ENCODE measurements at places on chromosomes 13 and 19.

DNA sequence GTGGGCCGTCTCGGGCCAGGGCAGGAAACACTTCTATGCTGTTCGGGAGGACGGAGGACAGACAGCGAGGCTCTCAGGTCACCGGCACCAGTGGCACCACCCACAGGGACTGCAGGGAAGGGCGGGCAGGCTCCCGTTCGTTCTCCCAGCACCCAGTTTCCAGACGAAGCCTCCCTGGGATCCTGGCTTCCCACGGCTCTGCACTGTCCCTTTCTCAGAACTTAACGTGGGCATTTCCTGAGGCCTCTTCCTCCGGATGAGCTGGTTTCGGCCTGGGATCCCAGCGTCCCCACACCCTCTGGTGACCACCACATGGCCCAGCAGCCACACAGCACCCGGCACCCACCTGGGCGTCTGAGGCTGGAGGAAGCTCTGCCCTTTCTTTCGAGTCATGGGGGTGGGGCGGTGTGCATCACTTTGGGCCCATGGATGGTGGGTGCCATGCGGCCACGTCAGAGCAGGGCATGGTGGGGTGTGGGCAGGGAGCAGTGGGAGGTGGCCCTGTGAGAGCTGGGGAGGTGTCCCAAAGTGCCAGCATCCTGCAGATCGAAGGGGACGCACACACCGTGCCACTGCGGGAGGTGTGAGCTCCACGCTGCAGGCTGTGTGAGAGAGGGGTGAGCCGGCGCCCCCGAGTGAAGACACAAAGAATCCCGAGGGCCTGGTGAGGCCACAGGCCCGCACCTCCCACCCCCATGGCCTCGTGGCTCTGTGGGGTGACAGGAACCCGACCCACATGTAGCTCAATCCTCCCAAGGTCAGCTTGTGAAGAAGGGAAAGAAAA is 38.7 kb upstream of the GRTP1 start:
- DNase-seq: no peak

DNA sequence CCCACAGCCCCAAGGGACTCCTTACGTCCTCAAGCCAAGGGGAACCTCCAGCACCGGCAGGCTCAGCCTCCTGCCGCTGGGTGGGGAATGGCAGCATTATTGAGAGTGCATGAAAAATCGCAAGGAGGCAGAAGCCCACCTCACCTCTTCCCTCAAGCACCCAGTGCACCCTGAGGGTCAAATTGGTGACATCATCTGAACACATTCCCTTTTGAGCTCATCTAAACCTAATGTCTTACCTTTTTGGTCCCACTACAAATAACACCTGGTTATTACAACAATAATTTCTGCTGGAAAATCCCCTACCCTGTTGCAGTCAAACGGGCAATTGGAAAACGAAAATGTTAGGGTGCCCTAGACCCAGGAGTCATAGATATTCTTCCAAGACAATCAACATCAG is 12.2 kb upstream of the POP4 start:
- no peak for DNase-seq

DNA sequence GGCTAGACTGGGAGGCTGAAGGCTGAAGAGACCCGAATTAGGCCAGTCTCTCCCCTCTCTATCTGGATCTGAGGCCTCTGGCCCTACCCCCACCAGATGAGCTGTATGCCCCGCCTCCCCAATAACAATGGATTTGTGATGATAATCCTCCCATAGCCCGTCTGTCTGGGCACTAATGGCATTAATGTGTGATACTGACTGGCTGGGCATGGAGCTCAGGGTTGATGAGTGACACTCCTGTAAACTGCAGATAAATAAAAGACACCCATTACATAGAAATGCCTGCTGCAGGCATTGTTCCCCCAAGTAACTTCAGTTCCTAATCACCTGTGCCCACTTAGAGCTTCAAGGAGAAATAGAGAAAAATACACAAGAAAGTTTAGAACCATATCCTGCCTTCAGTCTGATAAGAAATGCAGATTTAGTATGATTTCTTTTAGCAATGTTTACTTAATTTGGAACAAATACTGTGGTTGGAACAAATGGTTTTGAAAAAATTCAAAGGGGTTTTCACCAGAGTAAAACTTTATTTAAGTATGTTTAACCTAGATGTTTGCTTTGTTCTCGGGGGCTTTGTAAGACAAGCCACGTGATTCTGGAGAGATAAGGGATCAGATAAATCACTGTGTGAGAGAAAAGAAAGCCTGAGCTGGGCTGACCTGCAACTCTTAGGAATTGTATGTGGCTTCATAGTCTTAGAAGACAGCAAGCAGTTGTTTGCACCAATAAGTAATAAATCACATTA is 60.3 kb downstream of the TNFRSF19 start:
- DNase-seq: no peak

- DNase-seq: no peak
Measured at GRCh38 chr13:105147461-105147860, 1388.0 kb downstream of the EFNB2 start.

DNA sequence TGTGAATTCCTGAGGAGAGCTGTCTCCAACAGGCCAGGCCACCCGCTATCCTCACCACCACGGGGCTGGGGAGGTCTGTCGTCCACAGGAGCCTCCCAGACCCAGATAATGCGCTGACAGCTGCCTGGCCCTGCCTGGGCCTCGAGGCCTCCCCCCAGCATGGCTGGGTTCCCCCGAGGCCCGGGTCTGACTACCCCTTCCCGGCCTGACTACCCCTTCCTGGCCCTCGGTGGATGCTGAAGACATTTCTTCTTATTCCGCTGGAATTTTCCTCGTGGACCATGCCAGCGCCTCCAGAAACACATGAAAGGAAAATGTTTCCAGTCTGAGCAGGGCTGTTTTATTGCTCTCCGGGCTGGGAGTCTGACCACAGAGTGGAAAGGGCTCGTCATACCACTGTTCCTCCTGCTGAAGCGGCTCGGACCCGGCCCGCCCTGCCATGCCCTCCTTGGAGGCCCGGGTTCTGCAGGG is 16.8 kb upstream of the COMP start:
- no peak for DNase-seq

DNA sequence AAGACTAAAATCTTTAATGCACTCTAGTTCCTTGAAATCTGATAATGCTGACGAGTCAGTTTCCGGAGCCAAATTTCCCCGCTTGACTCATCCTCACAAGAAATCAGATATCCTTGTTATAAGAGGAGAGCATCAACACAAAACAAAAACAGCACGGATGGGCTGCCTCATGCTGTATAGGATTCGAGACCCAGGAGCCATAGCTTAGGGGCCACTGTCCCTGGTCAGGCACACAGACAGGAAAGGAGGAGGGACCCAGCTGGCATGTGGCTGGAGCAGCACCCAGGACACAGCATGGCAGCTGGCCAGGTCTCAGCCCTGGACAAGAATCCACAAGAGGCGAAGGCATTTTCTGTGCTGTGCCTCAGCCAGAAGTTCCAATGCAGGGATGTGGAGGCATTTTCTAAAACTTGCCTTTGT is 110.2 kb upstream of the SPATA13 start:
- no peak for DNase-seq

DNA sequence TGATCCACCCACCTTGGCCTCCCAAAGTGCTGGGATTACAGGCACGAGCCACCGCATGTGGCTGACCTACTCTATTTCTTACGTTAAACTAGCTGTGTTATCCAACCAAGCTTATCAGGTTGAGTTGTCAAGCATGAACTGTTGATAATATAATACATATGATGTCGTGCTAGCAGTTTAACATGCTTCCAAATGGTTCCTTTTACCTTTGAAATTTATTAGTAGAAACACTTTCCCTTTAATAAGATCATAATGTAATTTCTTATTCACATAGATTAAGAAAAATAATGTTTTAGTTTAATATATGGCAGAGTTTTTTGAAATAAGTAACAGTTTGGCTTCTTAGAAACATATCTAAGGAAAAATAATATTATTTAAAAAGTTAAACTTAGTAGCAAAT is 34.4 kb upstream of the VWA8 start:
- DNase-seq: no peak

DNA sequence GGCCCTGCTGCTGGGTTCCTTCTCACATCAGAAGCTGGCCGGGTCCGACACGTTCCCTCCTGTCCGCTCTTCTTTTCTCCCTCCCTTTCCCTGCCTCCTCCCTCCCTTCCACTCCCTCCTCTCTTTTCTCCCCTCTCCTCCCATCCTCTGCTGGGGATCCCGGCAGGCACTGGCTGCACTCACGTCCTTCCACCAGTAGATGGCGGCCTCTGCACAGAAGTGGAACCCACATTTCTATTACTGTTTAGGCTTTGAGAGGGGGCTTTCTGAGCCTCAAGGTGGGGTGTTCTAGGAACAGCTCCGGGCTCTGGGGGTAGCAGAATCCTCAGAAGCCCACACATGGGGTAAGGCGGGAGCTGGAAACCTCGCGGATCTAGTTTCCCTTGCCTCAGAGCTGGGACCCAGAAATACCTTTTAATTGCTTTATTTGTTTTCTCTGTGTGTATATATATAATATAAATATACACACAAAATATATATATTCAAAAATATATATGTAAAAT is 294.2 kb downstream of the ZNF536 start:
- DNase-seq: no peak

DNA sequence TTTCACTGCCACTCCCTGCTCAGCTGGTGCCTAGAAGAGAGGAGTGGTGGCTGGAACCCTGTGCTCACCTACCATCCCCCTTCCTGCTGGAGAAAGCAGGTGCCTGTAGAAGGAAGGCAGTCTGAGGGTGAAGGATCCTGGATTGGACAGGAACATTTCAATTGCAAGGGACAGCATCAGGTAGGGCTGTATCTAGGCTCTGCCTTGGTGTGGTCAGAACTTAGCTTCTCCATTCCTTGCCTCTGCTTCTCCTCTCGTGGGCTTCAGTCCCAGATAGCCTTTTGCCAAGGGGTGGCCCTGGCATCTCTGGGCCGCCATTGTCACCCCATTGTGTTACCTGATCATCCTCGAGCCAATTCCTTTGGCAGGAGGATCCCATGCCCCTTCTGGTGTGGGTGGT is 73.2 kb upstream of the KCTD15 start:
- DNase-seq: no peak

DNA sequence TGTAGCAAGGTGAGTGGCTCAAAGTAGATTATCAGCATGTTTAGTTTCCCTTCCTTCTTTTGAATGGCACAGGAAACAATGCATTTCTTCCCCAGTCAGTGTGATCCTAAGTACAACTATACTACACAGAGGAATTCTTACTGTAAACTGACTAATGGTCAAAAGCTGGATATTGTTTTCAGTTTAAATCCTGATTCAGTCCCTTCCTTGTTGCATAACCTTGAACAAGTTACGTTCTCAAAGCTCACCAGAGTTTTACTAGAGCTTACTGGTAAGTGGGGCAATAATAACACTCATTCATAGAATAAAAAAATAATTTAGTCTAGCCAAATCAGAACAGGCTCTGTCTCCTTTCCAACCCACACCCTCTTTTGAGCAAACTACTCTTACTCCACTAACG is 180.1 kb downstream of the POSTN start:
- no peak for DNase-seq

- DNase-seq: no peak
Measured at GRCh38 chr13:68608147-68608546, 1378.0 kb upstream of the PCDH9 start.

DNA sequence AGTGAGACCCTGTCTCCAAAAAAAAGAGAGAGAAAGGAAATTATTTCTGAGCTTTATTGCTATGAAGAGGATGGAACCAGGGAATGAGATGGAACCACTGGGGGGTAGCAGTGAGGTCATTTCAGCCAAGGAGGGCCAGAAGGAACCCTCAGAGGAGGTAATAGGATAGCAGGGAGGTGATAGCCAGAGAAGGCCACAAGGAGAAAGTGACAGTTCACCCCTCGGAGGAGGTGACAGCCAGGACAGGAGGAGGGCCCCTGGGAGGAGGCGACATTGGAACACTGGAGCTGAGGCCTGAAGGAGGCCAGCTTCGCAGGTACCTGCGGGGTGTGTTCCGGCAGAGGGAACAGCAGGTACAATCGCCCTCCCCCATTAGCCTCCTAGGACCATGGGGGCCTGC is 675 bp upstream of the PGPEP1 start:
- DNase-seq: no peak

DNA sequence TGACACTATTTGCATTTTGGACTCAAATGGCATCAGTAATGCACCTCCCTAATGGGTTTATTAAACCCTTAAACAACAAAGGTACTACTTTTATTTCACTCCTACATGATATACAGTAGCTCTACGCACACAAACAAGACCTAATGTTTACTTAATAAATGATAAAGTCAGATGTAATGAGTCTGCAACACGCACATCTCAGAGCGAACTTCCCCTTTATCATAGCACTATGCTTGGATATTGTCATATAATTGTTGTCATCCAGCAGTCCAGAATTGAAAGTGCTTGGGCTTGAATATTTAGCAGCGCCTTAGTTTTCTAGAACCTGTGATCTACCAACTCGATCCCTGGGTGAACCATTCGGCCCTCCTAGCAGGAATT is 772 bp downstream of the PARP4 start:
- DNase-seq: no peak

GRCh38 chr19:16446724-16447368 is 24.9 kb downstream of the EPS15L1 start:
- DNase-seq: peak; percentile 95

GRCh38 chr13:32790731-32791130 is 204.5 kb downstream of the PDS5B start:
- DNase-seq: no peak

- no peak for DNase-seq
Measured at GRCh38 chr13:30034458-30034795, 184.0 kb upstream of the UBL3 start.

GRCh38 chr19:5961969-5962945 is 15.7 kb downstream of the RANBP3 start:
- DNase-seq: no peak

- no peak for DNase-seq
Measured at GRCh38 chr19:6100284-6100915, 9.9 kb downstream of the RFX2 start.

DNA sequence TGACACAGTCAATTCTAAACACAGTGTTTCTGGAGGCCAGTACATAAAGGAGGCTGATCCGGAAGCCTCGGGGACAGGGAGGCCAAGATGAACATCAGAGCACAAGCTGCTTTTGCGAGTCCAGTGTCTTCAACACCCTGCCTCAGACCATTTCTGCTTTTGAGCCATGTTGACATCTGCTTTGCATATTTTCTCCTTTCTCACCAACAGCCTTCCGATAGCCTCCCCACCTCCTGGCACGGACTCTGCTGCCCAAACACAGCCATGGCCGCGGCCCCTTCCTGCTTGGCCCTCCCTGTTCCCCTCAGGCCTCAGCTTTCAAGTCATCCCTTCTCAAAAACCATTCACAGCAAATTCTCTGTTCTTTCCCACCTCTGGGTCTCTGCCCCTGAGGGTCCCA is 3.6 kb downstream of the LRRC25 start:
- no peak for DNase-seq

DNA sequence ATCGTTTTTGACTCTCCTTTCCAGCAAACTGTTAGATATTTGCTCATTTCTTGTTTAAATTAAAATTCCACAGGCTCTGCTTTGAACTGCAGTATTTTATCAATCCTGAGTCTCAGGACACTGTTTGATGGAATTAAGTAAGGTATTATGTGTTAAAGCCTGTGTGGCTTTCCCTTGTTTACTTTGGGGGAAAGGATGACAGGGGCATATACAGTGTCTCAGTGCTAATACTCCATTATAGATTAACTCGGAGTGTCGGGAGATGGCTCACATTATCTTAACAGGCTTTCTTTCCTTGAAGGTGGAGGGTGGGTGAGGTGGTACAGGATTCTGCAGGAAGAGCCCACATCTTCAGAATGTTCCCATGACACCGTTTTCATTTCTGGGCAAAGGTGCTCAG is 84.7 kb downstream of the SHISA2 start:
- DNase-seq: no peak

GRCh38 chr19:45424191-45425058 is 708 bp upstream of the ERCC1 start:
- DNase-seq: peak; percentile 95

Measured in NCI-H226 (cell line).